Activated CD4-positive, alpha-beta T cell treated with anti-CD3 and anti-CD28 coated beads for 4 hours (primary cell): ENCODE measurements at places on chromosomes 5 and 9.

DNA sequence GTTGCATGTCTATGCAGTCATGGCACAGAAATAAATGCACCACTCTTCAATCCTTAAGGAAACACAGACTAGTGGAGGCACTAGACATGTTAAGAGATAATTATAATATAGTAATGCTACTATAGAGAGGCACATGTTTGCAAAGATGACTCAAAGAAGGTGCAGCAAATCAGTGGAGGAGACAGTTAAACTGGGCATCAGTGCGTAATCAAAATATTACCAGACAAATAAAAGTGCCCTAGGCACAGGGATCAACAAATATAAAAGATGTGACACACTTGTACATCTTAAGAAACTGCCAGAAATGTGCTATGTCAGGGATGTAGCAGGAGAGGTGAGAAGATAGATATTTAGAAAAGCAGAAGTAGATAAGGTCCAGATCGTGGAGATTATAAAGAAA lies 642.1 kb downstream of the SLCO4C1 start:
- no peak for DNase-seq

DNA sequence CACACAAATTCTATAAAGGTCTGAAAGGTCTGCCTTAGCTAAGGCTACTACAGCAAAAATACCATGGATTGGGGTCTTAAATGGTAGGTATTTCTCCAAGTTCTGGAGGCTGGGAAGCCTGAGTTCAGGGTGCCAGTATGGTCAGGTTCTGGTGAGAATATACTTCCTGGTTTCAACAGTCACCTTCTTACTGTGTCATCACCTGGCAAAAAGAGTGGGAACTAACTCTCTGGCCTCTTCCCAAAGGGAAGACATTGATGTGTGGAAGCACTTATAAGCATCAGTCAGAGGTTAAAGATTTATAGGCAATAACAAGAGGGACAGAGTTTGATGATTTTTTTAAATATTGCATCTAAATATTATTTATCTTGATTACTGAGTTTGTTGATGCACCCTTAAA lies 53.0 kb downstream of the ZNF622 start:
- DNase-seq, result no peak

DNA sequence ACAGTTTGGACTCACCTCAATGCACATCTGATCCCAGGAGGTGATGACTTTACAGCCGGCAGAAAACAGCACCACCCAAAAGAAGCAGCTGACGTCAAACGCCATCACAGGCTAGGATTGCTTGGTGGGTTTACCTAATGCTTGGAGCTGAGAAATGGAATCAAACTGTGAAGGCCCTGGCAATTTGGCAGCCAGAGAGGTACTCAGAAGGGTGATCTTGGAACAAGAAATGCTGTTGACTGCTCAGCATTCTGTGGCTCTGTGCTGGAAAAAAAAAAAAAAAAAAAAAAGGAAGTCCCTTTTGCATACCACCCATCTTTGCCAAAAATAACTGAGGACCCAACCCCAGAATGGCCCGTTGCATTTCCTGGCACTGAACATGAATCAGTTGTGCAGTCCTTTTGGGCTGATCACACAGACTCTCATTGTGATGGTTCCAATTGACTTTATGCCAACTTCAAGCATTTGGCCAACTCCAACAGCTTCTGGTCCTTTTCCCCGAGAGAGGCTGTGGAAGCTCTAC lies at the start of gene CD180:
Gene CD180 (minus strand): TSS at position 263 of the 523 bp plus-strand sequence. CDS start 158 bp downstream, at position 105.
- no peak for DNase-seq

- peak; percentile 93 for DNase-seq
Measured at GRCh38 chr5:91383027-91383955, at the start of gene ARRDC3. TSS of gene ARRDC3 (minus strand) at chr5:91383317. CDS start at chr5:91383092, 225 bp downstream.

DNA sequence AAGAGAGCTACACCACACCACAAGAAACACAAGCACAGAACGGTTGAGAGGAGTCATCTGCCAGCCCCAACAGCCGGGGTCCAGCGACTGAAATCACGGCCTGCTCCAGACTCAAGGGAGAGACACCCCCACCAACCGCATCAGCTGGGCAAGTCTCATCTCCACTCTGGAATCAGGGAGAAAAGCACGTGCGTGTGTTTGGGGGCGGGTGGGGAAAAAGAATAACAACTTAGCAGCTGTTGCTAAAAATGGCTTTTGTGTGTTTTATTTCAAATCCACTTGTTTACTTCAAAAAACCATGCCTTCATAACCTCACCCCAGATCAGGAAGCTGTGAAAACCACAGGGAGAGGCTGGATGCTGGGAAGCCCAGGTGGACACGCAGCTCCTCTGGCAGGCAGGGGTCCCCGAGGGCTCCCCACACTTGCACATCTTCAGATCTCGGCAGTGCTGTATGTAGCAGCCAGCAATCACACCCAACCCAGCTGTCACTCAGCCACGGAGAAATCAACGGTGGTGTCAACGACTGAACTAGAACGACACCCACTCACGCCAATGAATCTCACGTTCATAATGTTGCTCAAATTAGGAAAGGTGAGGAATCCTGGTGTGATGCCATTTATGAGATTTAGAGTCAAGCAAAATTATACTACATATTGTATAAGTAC lies 19.0 kb downstream of the PNPLA7 start:
- no peak for DNase-seq

GRCh38 chr9:92652461-92652860 lies 17.5 kb downstream of the IPPK start:
- DNase-seq, result no peak

- DNase-seq, result no peak
Measured at GRCh38 chr5:56056875-56057274, 62.1 kb upstream of the IL6ST start.

DNA sequence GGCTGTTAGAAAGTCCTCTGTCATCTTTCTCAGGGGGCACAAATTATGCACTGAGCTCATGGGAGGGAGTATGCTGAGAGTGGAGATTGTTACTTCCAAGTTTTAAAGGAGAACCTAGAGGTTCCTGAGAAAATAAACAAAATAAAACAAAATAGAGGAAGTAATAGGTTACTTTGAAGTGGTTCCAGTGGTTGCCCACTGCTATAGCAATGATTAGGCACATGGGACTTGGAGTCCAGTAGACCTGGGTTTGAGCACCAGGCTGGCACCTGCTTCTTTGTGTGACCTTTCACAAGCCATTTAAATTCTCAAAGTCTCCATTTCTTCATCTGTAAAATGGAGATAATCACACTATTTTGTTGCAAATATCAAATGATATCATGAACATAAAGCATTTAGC lies 13.8 kb upstream of the CDC23 start:
- no peak for DNase-seq

GRCh38 chr5:160978944-160979343 lies 126.9 kb upstream of the ATP10B start:
- DNase-seq, result no peak

DNA sequence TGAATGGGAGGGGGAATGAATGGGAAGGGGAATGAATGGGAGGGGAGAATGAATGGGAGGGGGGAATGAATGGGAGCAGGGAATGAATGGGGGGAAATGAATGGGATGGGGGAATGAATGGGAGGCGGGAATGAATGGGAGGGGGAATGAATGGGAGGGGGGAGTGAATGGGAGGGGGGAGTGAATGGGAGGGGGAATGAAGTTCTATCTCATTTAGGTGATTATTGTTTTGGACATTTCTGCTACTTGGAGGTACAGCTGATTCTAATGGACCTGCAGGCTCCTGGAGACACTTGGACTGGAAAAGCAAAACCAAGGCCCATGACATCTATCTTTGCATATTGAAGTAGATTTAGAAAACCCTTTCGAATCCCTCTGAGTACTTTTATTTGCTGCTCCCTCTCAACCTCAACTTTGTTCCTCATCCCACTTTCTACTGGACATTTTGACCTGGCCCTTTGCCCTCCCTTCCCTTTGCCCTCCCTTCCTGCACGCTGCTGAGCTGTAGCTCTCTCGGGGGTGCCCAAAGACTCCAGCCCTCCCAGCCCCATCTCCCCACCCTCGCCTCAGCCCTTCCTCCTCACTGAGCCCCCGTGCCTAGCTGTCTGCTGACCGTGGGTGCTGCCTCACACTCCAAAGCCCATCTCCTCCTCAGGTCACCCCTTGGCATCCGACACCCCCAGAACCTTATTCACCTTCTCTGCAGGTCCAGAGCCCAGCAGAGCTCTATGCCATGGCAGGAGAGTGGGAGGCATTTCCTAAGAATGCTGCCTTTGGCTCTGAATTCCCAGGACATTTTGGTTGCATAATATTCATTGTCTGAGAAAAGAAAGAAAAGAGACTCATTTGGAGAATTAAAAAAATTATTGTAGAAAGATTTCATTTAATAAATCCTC lies 19.9 kb upstream of the LPCAT1 start:
- DNase-seq, result no peak

GRCh38 chr9:38423973-38424843 lies at the start of gene IGFBPL1:
TSS of gene IGFBPL1 (minus strand) at chr9:38424454. CDS start at chr9:38424424, 30 bp downstream.
- no peak for DNase-seq

DNA sequence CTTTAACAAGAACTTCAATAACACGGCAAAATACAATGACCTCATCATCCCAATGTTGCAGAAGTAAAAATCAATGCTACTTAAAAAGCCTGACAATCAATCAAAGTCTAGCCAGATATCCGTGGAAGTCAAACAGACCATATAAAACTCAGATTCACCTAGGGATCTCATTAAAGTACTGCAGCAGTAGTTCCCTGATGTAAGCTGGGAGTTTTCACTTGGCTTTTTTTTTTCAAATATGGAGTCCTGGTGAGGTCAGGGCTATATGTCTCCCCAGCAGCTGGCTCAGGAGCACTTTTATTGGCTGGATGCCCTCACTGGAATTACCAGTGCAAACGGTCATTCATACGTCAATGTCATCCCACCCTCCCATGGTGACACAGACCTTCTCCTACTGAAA lies 220.6 kb upstream of the SLC30A5 start:
- no peak for DNase-seq
